ENCODE measurements at places on chromosomes 3 and 15.

DNA sequence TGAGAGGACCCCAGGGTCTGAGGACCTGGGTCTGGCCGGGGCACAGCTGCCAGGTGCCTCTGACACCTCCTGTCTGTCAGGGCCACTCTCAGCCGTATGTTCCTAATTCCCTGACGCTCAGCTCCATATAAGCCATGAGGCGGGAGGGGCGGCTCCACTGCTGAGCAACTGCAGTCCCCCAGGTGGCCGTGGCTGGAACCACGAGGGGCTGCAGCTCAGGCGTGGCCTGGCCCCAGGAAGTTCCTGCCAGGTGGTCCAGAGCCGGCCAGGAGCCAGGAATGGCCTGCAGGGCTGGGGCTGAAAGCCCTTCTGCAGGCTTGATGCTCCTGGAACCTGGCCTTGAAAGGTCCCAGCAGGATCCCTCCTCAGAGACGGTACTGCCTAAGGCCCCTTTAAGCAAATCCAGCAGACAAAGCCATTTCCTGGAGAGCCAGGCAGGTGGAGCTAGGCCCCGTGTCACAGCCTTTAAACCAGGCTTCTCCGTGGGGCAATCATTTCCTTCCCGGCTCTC is 118.0 kb downstream of the CHSY1 start:
- no peaks in the 10 kb centered on the region for H3K36me3 ChIP-seq
- H3K27ac ChIP-seq: no peak overlapping the region
- no peak overlapping the region for H3K4me3 ChIP-seq
- no peaks in the 10 kb centered on the region for H3K4me1 ChIP-seq

- peaks cover 32% of the 10 kb centered on the region for H3K4me1 ChIP-seq
- H3K27ac ChIP-seq: no peak overlapping the region
- DNase-seq: no peak
- no peaks in the 10 kb centered on the region for H3K27me3 ChIP-seq
Observed at GRCh38 chr3:149510480-149510879, 36.0 kb downstream of the TM4SF4 start.

- H3K4me3 ChIP-seq: no peak overlapping the region
- peak; percentile 83 for DNase-seq
- H3K4me1 ChIP-seq: peaks cover 24% of the 10 kb centered on the region
Observed at GRCh38 chr3:27677565-27677964, 44.6 kb downstream of the EOMES start.

DNA sequence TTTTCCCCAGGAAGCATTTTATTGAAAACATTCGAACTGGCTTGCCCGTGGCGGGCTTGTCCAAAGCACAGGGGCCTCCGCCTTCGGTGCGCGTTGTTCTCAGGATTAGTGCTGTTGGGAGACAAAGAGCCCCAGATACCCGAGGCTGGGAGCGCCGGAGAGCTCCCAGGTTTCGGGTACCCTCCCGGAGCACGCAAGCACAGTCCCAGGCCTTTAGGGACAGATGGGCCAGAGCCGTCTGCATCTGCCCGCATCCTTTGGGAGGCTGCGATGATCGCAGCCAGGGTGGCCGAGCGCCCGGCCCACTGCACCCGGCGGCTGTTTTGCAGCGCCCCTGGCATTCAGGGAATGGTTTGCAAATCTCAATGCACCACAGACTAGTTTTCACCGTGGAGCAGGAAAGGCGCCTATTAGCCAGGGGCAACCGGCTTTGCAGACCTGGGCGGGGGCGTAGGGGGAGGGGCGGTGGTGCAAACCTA is 5.0 kb upstream of the FEZF2 start:
- H3K4me3 ChIP-seq: no peak overlapping the region
- H3K4me1 ChIP-seq: no peaks in the 10 kb centered on the region
- H3K27ac ChIP-seq: no peak overlapping the region
- H3K27me3 ChIP-seq: peaks cover 5% of the 10 kb centered on the region

DNA sequence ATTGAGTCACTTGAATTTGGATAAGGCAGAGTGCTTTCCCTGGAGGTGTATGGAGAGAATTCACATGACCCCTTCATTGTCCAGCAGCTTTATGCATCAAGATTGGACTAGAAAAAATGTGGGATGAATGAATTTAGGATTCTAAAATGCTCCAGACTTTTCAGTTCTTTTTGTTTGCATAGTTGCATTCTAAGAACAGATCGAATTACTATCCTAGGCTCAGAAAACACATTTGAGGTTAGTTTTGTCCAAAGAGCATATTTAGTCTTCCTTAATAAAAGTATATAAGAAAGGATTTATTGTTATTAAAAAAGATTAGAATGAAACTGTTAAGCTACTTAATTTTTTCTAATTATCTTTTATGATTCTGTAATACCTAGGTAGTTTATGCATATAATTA is 127.4 kb downstream of the UBE2E2 start:
- no peaks in the 10 kb centered on the region for H3K4me1 ChIP-seq
- H3K36me3 ChIP-seq: no peaks in the 10 kb centered on the region
- DNase-seq: no peak
- H3K27me3 ChIP-seq: no peaks in the 10 kb centered on the region
- H3K4me3 ChIP-seq: no peak overlapping the region

DNA sequence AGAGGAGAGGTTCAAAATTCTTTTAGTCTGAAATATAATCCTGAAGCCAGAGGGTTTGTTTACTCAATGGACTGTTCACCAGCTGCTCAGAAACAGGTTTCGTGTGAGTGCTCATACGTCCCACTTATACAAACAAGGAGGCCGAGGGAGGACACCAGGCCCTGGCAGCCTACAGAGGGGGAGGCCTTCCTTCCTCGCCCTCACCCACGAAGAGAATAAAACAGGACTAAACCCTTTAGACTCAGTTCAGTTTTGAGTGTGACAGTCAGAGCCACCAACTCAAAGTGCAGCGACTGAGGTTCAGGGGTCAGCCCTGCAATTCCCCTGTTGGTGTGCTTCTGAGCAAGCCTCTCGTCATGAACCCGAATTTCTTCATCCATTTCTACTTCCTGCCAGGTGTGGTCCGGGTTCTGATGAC is 17.3 kb downstream of the FAM174B start:
- no peaks in the 10 kb centered on the region for H3K36me3 ChIP-seq
- no peak overlapping the region for H3K4me3 ChIP-seq
- H3K27ac ChIP-seq: no peak overlapping the region
- no peaks in the 10 kb centered on the region for H3K27me3 ChIP-seq
- H3K4me1 ChIP-seq: no peaks in the 10 kb centered on the region
- peak; percentile 33 for DNase-seq

DNA sequence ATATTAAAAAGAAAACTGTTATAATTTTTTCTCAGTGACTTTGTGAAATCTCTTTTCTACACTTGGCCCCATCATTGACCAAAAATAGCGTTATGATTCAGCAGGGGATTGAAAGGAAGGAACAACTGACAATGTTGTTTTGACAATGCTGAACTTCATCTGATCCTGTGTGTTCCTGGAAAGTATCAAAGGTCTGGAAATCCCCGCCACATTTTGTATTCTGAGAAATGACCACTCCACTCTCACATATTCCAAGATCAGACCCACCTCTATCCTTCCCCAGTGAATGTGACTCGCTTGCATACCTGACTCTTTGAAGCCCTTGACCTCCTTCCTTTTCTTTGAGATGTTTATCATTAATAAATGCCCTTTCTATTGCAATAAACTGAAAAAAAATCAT is 9.7 kb upstream of the RIOX2 start:
- H3K4me1 ChIP-seq: no peaks in the 10 kb centered on the region
- no peak overlapping the region for H3K4me3 ChIP-seq
- no peak for DNase-seq
- no peaks in the 10 kb centered on the region for H3K36me3 ChIP-seq

DNA sequence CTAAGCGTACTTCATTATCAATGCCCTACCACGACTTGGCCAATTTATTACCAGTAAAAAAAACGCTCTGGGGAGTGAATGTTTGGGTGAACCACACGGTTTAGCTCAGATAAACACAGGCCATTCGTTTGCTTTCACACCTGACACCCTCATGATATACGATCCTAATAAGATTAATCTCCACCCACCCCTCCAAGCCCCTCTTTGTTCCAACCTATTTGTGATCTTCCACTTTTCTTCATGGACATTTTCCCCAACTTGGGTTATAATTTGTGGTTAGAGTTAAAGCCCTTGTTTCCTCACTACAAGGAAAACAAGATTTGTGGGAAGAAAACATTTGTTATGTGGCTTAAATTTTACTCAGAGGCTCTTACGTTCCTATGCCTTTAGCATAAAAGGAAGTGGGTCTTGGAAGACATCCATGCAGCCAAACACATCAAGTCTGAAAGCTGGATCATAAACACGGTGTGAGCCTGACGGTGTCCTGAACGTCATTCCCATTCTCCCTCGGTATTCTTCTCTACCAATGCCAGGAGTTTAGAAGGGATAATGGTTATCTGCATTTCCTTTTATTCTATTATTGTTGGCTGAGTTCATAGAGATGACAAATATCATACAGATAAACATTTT is 518.9 kb downstream of the NR2F2 start:
- no peak for DNase-seq
- H3K4me3 ChIP-seq: no peak overlapping the region
- no peaks in the 10 kb centered on the region for H3K27me3 ChIP-seq
- no peak overlapping the region for H3K27ac ChIP-seq

- H3K27ac ChIP-seq: no peak overlapping the region
- no peaks in the 10 kb centered on the region for H3K27me3 ChIP-seq
- DNase-seq: no peak
- no peaks in the 10 kb centered on the region for H3K36me3 ChIP-seq
- no peak overlapping the region for H3K4me3 ChIP-seq
Observed at GRCh38 chr3:182671942-182672341, 121.4 kb upstream of the ATP11B start.

DNA sequence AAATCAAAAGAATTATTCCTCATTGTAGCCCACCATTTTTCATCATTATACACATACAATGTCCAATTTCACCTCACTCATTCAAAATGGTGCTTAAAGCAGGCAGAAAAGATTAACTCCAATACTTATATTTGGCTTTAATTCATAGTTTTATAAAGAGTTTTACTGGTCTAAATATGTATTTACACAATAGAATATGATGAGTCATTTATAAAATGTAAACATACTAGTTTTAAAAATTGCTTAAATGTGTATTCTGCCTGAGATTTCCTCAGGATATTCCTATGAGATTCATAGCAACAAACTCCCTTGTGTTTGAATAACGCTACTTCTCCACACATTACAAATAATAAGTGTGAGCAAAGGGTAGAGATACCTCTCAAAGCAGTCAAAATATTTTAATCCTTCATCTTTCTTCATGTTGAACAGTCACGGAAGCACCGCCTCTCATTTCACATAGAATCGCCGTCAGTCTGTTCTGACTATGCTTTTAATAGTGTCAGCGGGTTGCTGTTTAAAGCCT is 75.7 kb upstream of the GBE1 start:
- no peaks in the 10 kb centered on the region for H3K4me1 ChIP-seq
- H3K4me3 ChIP-seq: no peak overlapping the region
- H3K27ac ChIP-seq: no peak overlapping the region
- no peaks in the 10 kb centered on the region for H3K27me3 ChIP-seq
- no peak for DNase-seq
- no peaks in the 10 kb centered on the region for H3K36me3 ChIP-seq

- DNase-seq: no peak
- peak overlapping the region; percentile 31 for H3K27ac ChIP-seq
- no peaks in the 10 kb centered on the region for H3K27me3 ChIP-seq
- peaks cover 4% of the 10 kb centered on the region for H3K4me1 ChIP-seq
- H3K36me3 ChIP-seq: no peaks in the 10 kb centered on the region
- no peak overlapping the region for H3K4me3 ChIP-seq
Observed at GRCh38 chr15:70775160-70775559, 11.8 kb upstream of the UACA start.

GRCh38 chr3:71578054-71578751 is 5.3 kb downstream of the FOXP1 start:
- no peaks in the 10 kb centered on the region for H3K36me3 ChIP-seq
- H3K4me1 ChIP-seq: peaks cover 12% of the 10 kb centered on the region
- H3K27me3 ChIP-seq: no peaks in the 10 kb centered on the region
- no peak overlapping the region for H3K4me3 ChIP-seq
- no peak for DNase-seq

- no peak for DNase-seq
- H3K27ac ChIP-seq: no peak overlapping the region
- no peaks in the 10 kb centered on the region for H3K36me3 ChIP-seq
- no peak overlapping the region for H3K4me3 ChIP-seq
- no peaks in the 10 kb centered on the region for H3K27me3 ChIP-seq
- H3K4me1 ChIP-seq: no peaks in the 10 kb centered on the region
Observed at GRCh38 chr15:39404767-39405181, 176.1 kb upstream of the THBS1 start.

GRCh38 chr3:10421996-10422395 is 83.4 kb downstream of the ATP2B2 start:
- DNase-seq: no peak
- H3K4me1 ChIP-seq: no peaks in the 10 kb centered on the region
- H3K36me3 ChIP-seq: no peaks in the 10 kb centered on the region
- no peaks in the 10 kb centered on the region for H3K27me3 ChIP-seq
- no peak overlapping the region for H3K27ac ChIP-seq
- H3K4me3 ChIP-seq: no peak overlapping the region

- no peaks in the 10 kb centered on the region for H3K4me1 ChIP-seq
- no peaks in the 10 kb centered on the region for H3K36me3 ChIP-seq
- no peak overlapping the region for H3K27ac ChIP-seq
- no peaks in the 10 kb centered on the region for H3K27me3 ChIP-seq
Observed at GRCh38 chr3:116947809-116948208, 238.2 kb downstream of the TUSC7 start.
